A549 treated with dexamethasone at 1 μM for 4 hours (cell line): ENCODE measurements at places on chromosomes 16 and 17. TPM values are rescaled to one million over a fixed set of nuclear protein-coding genes. Genes with fewer than 3 reads are reported as not detected.

Gene SYT17
- total RNA-seq, result 9.9 to 12.4 TPM (median 11.5 TPM) in 5 replicates

Gene ALOX12
- not detected in 5 replicates for total RNA-seq

Gene CHST4
- 0.05 TPM in 1 of 5 replicates, not detected in the others for total RNA-seq

Gene ZPBP2
- total RNA-seq, result not detected in 5 replicates

Gene ABCA10
- 0.06 to 0.14 TPM (median 0.11 TPM) in 5 replicates for total RNA-seq

Gene PTX4
- total RNA-seq, result not detected in 5 replicates

Gene NOXO1
- total RNA-seq, result 0.12 to 0.18 TPM (median 0.17 TPM) in 5 replicates

Gene PYY
- 0.21 TPM in 1 of 5 replicates, not detected in the others for total RNA-seq

Gene CCDC43
- total RNA-seq, result 31.1 to 35.8 TPM (median 33.1 TPM) in 5 replicates

Gene FOXL1
- 1.4 to 2.2 TPM (median 2.0 TPM) in 5 replicates for total RNA-seq

Gene CTRL
- 0.63 to 2.0 TPM (median 1.5 TPM) in 5 replicates for total RNA-seq

Gene SP6
- total RNA-seq, result 5.6 to 7.0 TPM (median 6.2 TPM) in 5 replicates

Gene CCL4
- total RNA-seq, result 0.29 TPM in 1 of 5 replicates, not detected in the others

Gene HOXB4
- total RNA-seq, result 0.06 to 0.13 TPM (median 0.09 TPM) in 5 replicates

Gene ASGR1
- 0.42 to 0.98 TPM (median 0.77 TPM) in 5 replicates for total RNA-seq

Gene DNAH17
- total RNA-seq, result 0.91 to 1.2 TPM (median 1.0 TPM) in 5 replicates

Gene FSCN2
- total RNA-seq, result 0.77 to 1.7 TPM (median 1.1 TPM) in 5 replicates

Gene TMIGD1
- total RNA-seq, result not detected in 5 replicates

Gene KRT23
- total RNA-seq, result 0.07 to 0.18 TPM (median 0.08 TPM) in 5 replicates

Gene CCL5
- 0.80 to 1.7 TPM (median 1.2 TPM) in 5 replicates for total RNA-seq

Gene TRPV3
- 0.19 to 0.38 TPM (median 0.32 TPM) in 5 replicates for total RNA-seq

Gene TNK1
- 1.1 to 1.5 TPM (median 1.3 TPM) in 5 replicates for total RNA-seq

Gene LGALS9C
- total RNA-seq, result 0.19 TPM in 1 of 5 replicates, not detected in the others
